GM10248 (cell line): ENCODE measurements at places on chromosomes 7 and 10.

GRCh38 chr10:11515596-11516430 lies 95.6 kb downstream of the USP6NL start:
- DNase-seq = peak; percentile 45

DNA sequence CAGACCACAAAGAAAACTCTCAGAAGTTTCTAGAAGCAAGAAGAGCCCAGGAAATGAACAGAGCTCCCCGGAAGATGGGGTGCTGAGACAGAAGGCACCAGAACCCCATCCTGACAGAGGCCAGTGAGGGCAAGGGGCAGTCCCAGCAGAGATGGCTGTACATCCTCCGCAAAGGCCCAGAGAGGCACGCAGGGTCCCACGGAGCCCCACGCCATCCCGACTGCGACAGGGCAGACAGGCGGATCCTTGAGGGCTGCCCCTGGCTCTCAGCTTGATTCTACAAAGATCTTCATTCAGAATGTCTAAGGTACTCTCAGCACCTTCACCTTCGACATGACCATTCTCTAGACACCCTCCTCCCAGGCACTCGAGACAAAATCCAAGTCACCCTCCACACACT lies 107.9 kb upstream of the DDC start:
- no peak for DNase-seq

DNA sequence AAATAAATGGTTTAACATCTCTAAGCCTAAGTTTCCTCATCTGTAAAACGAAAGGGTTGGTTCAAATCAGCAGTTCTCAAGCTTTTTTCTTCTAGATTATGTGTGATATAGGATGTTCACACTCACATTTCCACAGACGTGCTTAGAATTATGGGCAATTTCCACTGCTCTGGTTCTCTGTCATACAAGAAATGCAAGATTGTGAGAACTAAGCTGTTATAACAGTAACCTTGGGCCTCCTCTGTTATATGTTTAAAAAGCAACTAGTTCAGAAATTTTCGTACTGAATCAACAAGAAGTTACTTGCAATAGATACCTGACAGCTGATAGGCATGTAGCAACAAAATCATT lies 33.7 kb downstream of the ADD3 start:
- no peak for DNase-seq

DNA sequence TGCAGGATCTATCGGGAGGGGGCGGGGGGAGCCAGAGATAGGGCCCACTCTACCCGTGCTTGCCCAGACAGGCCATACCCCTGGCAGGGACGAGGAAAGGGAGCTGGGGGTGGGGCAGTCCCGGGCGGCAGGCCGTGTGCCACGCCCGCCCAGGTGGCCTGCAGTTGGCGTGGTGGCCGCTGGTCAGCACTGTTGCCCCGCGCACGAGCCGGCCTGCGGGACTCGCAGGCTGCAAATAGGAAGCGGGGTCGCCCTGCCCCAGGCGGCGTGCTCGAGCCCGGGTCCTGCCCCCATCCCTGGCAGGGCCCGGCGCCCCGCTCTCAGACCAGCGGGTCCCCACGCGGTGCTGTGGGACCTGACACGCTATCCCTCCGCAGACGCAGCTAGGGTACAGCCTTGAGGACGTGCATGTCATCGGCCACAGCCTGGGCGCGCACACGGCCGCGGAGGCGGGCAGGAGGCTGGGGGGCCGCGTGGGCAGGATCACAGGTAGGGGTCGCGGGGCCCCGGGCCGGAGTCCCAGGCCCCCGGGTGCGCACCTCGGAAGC lies 6.7 kb downstream of the PNLIPRP2 start:
- DNase-seq = no peak

DNA sequence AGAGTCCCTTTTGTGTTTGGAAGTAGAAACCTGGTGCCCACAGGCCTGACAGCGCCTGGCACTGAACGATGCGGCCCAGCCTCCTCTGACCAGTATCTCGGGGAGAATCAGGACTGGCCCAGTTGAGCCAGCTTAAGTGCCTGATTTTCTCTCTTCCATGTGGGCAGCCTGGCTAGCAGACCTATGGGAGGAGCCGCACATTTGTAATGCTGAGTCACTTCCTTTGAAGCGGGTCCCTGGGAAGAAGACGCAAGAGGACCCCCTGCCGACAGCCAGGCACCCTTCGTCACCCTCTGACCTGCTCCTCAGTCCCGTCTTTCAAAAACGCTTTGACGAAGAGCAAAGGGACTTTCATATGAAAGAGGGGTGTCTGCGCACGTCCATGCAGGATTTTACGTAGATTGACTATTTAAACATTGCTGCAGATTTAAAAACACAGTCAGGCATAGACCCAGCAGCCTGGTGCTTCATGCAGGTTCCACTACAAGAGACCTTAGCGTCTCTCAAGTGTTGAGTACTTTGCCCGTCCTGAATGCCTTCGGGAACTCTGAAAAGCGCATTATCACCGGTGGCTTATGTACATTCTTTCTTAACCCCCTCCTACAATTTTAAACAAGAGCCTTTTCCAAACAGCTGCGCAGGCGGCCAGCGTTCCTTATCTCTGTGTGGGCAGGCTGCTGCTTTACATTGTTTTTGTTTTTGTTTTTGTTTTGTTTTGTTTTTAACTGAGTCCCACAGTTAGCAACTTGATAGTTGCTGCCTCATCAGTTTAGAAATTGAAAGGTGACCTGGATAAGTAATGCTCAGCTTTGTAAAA lies 36.5 kb upstream of the AP5Z1 start:
- DNase-seq = no peak

DNA sequence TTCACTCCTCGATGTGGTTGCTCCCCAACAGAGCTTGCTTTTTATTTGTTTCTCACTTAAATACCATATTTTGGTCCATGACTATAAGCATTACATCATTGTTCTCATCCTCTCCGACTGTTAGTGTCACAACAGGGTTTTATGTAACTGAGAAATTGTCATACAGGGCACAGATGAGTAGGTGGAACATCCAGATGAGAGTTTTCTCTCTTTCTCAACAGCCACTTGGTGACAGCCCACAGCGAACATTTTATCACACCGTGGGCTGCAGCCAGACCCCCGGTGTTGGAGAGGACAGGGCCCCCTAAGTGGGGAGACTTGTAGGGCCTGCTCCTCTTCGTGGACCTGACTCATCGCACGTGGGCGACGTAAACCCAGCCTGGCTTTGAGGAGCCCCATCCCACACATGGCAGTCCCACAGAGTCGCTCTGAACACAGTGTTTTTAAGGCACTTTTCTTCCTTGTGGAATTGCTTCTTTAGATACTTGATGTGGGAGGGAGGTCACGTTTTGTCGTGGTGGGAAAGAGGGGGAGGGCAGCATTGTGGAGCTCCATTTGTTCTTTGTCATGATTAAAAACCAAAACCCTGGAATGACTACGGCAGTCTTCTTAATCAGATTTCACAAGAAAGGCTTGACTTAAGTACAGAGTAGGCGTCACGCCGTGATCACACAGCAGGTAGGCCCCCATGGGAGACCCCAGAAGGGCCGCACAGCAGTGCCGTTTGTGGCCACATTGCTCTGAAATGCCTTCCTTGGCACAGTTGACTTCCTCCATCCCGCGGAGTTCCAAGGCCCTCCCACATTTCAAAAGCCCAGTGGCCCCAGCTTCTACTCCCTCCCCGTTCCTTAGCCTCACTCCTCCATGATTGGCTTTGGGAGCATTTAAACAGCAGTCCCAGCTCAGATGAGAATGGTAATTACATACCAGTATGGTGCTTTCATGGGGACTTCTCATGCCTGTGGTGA lies 220.6 kb downstream of the CCDC3 start:
- no peak for DNase-seq

- DNase-seq = no peak
These were observed 581 bp downstream of the CLCN1 start for GRCh38 chr7:143316492-143316891.

DNA sequence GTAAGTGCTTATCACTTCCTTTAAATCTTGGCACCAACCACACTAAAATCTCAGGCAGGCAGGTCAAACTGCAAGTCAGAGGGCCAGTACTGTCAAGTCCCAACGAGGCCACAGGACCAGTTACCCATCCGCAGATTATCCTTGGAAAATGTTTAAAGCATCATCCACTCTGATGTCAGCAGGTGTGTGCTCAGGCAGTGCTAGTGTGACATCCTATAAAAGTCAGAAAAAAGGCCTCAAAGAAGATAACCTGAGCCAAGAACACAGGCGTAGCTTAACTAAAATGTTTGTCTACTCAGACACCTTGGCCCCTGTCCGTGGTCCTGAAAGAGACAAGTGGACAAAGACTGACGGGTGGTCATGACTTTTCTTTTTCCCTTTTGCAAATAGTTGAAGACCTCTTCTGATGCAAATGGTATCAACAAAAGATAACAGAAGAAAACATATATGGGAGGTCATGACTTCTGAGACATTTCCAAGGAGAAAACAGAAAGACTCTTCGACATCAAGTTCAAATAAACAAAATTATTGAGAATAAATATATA lies 309.3 kb downstream of the KCNMA1 start:
- DNase-seq = no peak

GRCh38 chr7:110084181-110084807 lies 1006.6 kb upstream of the LRRN3 start:
- no peak for DNase-seq

GRCh38 chr10:6023661-6024333 lies 38.4 kb downstream of the IL2RA start:
- DNase-seq = no peak

DNA sequence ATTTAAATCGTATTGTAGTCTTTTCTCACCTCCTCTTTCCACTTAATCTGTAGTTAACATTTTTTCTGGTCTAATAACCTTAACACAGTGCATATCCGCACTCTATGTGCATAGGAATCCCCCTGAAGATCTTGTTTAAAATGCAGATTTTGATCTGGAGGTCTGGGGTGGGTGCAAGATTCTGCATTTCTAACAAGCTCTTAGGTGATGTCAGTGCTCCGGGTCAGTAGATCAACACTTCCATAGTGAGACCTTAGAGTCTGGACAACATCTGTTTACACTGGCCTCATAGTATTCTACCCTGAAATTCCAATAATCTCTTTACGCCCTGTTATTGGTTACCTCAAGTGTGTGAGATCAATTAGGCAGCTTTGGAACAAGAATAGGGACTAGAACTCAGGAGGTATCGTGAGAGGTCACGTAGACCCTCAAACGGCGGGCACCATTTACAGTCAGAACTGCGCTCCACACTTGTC lies 434 bp upstream of the PLEKHA8 start:
- DNase-seq = no peak

DNA sequence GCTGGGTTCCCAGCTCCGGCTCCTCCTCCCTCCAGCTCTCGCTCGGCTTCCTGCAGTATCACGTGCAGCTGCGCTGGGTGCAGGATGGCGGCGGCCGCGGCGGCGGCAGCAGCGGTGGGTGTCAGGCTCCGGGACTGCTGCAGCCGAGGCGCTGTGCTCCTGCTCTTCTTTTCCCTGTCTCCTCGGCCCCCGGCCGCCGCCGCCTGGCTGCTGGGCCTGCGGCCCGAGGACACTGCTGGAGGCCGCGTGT lies at the start of gene CNNM1:
Gene CNNM1, plus strand, starts transcription at position 53 of the 250 bp plus-strand sequence. Its CDS starts 32 bp downstream, at position 85.
- peak; percentile 29 for DNase-seq

DNA sequence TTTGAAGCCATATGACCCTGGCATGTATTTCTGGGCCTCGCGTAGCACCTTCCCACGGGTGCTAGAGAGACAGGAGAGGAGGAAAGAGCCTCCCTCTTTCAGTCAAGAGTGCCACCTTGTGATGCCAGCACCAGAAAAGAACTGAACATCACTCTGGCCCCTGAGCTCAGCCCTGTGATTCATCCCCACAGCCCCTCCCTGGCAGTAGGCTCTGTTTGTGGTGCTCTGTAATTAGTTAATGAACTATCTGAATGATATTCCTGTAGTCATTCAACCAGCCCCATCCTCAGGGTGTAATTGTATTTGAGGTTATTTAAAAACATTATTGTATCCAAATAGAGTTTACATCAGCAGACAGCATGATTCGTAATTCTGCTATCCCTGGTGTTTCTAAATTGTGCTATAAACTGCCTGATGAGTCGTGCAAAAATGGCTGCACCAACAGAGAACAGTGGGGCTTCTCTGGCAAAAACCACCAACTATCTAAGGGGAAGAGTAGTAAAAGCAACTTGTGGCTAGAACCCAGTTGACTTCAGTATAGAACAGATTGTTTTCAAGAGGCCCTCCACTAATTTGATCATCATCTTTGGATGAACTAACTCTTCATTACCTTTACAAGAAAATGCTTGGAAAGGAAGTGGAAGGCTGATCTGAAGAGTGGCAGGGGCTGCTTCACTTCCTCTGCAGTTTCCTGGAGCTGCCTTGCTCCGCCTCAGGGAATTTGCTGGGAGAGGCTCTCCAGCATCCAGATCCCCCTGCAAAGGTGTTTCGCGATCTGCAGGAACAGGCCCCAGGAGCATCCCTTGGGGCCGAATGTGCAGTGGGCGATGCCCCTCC lies 23.7 kb upstream of the TIAL1 start:
- no peak for DNase-seq

GRCh38 chr10:129871966-129872365 lies 92.1 kb downstream of the EBF3 start:
- no peak for DNase-seq

- no peak for DNase-seq
These were observed 103.7 kb upstream of the AOAH start for GRCh38 chr7:36827726-36828703.

- no peak for DNase-seq
These were observed 19.5 kb upstream of the PPP2R2D start for GRCh38 chr10:131881104-131881880.

- no peak for DNase-seq
These were observed 83.9 kb upstream of the RSU1 start for GRCh38 chr10:16901106-16901505.

DNA sequence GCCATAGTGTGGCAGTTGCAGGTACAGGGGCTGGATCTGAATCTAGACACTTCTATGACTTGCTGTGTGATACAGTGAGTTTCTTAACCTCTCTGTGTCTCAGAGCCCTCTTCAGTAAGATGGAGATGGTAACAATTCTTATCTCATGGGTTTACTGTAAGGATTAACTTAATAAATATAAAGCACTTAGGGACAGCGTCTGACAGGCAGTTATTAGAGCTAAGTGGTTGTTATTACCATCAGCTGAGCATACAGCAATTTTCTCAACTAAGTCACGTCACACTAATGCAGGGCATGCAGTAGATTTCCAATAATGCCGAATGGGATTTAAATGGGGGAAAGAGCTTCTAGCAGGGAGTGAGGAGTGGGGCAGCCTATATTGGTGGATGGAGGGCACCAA lies 162.6 kb downstream of the SH2D4B start:
- no peak for DNase-seq

- DNase-seq = no peak
These were observed 79.8 kb downstream of the CLEC2L start for GRCh38 chr7:139603282-139603681.

DNA sequence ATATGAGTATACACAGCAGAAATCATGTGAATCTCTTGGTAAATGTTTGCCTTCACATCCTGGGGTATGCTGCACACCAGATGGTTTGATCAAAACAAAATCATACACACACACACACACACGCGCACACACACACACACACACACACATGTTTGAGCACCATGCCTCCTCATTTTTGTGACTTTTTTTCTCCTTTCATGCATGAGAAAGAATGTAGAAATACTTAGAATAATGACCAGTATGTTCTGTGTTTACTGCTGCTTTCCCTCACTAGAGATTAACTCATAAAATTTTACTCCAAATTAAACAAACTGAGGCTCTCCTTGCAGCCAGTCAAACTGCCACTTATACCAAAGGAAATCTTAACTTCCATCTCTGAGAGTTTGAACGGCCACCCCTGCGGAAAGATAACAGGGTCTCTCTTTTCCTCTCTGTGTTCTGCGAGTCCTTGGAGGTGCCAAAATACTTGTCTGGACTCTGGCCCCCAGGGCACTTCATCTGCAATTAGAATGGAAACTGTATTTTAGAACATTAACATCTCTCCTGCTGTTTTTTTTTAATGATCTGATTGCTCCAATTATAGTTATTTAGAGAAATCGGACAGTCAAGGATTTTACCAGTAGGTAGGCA lies 320.8 kb upstream of the NFE2L3 start:
- no peak for DNase-seq
